ENCODE measurements at places on chromosomes 1 and 21.

DNA sequence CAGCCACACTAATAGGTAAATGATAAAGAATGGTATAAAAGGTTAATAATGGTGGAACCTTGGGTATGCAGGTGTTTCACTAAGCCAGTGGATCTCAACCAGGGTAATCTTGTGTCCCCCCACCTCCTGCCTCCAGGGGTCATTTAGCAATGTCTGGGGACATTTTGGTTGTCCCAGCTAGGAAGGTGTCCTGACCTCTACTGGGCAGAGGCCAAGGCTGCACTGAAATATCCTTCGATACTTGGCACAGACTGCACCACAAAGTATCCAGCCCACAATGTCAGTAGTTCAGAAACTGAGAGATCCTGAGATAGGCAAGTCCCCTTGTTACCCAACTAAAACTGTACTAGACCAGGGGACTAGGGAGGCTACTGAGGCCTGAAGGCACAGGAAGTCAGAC is 113.6 kb upstream of the TIAM1 start:
- DNase-seq, result no peak

GRCh38 chr1:46188295-46189030 is 9.8 kb downstream of the POMGNT1 start:
- DNase-seq, result no peak

GRCh38 chr1:36155408-36156328 is at the start of gene MAP7D1:
Gene MAP7D1, plus strand, starts transcription at chr1:36156160. Its CDS starts 258 bp downstream, at chr1:36156418.
- peak; percentile 87 for DNase-seq

DNA sequence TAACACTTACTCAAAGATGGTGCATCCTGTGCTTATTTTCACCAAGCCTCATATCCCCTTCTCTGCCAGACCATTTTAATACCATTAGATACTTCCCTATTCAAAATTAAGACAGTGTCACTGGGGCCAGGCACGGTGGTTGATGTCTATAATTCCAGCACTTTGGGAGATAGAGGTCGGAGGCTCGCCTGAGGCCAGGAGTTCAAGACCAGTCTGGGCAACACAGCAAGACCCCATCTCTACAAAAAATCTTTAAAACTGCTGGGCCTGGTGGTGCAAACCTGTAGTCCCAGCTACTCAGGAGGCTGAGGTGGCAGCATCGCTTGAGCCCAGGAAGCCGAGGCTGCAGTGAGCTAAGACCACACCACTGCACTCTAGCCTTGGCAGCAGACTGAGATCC is 28.2 kb downstream of the APP start:
- DNase-seq, result no peak

DNA sequence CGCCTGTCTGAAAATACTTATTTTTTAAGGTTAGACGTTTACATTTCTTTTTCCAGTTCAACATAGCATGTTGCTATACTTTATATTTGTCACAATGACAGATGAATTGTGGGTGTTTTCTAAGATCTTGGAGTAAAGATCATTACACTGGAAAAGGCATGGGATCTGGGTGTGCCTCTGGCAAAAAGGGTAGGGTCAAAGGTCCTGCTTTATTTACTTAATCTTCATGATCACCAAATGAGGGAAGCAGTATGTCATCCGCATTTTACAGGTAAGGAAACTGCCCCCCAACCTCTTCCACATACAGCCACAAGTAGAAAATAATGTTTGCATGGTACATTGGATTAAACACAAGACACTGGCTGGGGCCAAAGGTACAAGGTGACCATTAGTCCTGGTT is 12.5 kb upstream of the SMPDL3B start:
- DNase-seq, result no peak

DNA sequence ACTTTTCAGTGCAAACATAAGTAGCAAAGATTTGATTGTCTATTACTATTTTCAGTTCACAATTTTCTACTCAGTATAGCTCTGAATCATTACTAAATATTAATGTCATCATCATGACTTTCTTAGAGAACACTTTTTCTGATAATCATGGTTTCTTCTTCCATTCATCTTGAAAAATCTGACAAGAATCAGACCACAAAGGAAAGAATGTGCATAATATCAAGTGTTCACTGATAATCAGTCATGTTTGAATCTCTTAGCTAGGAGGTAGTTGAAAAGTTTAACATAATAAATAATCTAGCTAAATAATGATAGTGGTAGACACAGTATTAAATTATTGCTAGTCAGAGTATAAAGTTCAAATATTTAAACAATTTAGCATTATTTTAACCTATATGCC is 133.2 kb downstream of the BRINP3 start:
- no peak for DNase-seq

DNA sequence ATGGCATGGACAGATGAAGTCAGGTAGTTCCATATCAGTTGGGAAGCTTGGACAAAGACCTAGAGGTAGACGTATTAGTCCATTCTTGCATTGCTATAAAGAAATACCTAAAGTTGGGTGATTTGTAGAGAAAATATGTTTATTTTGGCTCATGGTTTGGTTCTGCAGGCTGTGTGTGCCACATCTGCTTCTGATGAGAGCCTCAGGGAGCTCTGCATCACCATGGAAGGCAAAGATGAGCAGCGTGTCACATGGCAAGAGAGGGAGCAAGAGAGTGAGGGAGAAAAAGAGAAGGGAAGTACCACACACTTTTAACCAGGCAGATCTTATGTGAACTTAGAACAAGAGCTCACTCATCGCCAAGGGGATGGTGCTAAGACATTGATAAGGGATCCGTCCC is 9.0 kb downstream of the TSACC start:
- no peak for DNase-seq

- no peak for DNase-seq
Observed at GRCh38 chr1:204325944-204326343, 33.8 kb downstream of the PLEKHA6 start.

DNA sequence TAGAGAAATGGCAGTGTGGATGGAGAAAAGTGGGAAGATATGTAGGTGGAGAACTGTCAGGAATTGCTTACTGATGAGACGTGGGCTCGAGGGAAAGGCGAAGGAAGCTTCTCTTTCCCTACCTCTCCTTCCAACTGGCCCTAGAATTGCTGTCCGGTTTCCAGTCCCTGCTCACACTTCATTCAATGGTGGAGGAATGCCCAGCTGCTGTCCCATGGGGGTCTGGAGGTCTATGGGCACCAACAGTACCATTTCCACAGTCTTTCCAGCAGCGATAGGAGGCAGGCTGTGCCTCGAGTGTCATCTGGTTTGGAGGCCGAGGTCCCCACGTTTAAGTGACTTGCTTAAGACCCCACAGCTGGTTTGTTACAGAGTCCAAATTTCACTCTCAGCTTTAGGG is 31.5 kb upstream of the CD1D start:
- DNase-seq, result no peak

GRCh38 chr1:54857746-54858561 is 29.0 kb downstream of the DHCR24 start:
- DNase-seq, result no peak

DNA sequence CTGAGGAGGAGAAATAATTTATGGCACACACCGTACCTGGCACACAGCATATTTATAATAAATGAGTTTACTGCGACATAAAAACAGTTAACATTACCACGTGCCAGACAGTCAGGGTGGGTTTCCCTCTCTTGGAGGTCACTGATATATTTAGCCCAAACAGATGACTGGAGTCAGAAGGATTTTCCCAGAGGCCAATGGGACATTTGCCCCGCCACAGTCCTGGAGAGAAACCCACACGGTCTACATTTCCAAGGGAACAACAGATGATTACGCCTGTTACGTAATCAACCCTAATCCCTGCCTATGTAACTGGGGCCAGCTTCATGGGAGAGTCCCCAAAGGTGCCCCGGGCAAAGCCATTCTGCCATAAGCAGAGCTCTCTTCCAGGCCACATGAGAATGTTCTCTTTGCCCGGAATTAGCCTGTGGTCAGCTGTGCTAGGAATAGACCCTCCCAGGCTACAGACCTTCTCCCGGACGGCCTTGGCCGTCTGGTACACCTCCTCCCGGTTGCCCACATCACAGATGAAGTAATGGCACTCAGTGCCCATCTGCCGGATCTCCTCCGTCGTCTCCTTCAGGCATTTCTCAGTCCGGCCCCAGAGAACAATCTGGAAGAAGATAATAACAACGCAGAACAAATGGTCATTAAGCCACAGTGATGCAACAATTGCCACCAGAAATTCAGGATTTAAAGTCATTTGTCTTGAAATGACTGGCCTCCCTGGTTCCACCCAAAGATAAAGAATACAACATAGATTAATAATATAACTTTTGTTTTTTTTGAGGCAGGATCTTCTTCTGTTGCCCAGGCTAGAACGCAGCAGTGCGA is 37.7 kb downstream of the DHRS3 start:
- no peak for DNase-seq

- no peak for DNase-seq
Observed at GRCh38 chr1:199776768-199777497, 250.6 kb upstream of the NR5A2 start.

DNA sequence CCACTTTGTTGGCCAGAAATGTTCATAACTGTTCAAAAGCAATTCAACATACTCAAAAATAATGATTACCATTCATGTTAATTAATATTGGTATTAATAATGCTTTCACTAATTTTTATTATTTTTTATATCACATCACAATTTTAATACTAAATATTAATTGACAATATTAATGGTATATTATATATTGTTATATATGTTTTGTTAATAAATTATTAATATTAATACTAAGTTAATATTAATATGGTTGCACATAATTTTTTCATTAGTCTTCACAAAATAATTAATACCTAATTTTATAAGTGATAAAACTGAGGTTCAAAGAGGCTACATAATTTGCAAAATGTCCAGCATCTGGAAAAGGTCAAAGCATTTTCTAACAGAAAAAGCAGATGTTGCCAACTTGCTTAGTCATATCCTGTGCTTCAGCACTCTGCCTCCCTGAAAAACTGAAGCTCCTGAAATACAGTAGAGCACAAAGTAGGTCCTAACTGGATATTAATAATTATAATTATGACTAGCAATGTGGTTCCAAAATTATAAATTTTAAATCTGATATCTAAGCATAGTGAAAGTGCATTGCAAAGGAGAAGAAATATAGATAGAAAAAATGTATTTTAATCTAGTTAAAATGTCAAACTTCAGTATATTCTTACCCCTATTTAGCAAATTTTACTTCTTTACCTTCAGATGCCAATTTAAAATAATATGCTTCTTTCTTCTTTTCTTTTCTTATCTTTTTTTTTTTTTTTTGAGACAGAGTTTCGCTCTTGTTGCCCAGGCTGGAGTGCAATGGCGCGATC is 123.2 kb upstream of the TNFSF4 start:
- DNase-seq, result no peak

DNA sequence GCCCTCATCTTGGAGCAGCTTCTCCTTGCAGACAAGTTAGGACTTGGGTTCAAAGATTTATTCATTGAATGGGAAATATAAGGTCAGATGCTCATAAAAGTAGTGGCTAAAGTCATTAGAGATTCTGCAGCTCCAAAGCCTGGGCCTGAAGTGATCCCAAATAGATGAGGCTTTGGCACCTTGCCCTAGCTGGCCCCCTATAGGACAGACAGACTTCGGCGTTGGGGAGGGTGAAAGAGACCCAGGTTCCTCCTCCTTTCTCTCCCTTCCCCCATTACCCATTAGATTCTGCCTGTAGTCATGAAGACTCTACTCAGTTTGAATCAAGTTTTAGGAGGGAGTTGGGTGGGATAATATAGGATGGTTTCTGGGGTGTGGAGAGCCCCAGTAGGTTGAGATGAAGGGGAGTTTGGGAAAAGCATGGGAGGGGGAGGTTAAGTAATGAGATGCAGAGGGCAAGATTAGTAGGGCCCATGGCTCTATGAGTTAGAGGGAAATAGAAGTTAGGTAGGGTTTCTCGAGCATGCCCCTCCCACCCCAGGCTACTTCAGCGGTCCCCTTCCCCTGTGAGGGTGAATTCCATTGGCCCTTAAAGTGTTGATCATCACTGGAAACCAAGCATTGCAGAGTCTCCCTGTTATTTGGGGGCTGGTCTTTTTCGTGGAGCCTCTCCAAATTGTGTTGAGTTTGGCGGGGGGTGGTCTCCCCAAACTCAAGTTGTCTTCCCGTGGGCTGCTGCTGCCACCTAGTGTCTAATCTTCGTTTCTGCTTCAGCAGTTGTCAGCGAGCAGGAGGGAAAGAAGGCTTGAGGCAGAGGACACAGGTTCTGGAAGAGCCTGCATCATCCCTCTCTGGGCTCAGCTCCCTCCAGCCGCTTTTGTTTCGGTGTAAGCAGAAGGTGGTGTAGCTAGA is 2.1 kb upstream of the AHDC1 start:
- DNase-seq, result peak; percentile 73
